ENCODE measurements at places on chromosomes 16 and 17.

DNA sequence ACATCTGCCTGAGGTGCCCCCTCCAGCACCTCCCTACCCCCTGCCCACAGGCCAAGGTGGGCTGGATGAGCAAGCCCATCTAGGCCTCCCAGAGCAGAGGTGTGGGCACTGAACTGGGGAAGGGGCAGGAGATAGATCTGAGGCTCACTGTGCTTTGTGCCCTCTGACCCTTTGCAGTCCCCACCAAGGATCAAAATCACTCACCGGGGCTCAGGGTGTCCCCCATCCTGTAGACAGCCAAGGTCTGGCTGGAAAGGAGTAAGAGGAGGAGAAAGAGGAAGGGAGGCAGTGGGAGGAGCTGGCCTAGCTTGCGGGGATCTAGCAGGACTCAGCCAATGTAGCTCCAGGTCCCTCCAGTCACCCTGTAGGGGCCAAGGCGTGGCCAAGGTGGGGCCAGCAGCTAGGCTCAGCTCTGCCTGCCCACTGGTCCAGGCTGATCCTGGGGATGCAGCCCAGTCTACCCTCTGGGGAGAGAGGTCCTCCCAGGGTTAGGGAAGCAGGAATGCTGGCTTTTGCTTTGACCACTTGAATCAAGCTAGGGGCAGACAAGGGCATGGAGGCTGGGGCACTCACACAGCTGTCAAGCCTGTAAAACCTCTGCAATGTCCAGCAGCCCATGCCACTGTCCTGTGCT is 1.8 kb downstream of the SLC12A4 start:
- no peak for DNase-seq

DNA sequence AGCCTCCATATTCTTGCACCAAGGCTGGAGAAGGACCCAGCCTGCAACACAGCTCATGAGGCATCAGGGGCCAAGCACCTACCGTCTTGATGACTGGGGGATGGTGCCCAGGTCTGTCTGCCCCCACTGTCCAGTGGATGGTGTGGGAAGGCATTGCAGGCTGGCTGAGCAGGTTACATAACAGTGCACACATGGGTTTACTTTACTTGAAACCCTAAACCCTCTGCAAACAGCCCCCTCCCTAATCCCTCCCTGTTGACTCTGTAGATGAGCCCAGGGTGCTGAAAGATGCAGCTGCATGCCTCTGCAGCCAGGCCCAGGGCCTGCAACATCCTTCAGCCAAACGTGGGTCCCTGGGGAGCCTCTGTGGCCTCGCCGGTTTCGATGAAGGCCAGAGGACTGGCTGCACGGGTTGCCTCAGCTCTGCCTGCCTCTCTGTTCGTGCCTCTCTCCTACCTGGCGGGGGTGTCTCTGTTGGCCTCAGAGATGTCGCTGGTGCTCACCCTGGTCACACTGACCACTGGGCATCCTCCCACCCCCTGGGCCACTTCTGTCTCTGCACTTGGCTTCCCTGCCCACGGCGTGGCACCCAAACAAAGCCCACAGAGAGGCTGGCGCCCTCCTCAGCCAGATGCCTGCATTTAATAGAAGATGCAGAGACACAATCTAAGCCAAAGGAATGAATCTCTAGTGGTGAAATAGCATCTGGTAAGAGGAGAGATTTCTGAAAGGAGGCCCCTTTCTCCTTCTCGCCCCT is 95.1 kb downstream of the METRNL start:
- peak; percentile 89 for DNase-seq

DNA sequence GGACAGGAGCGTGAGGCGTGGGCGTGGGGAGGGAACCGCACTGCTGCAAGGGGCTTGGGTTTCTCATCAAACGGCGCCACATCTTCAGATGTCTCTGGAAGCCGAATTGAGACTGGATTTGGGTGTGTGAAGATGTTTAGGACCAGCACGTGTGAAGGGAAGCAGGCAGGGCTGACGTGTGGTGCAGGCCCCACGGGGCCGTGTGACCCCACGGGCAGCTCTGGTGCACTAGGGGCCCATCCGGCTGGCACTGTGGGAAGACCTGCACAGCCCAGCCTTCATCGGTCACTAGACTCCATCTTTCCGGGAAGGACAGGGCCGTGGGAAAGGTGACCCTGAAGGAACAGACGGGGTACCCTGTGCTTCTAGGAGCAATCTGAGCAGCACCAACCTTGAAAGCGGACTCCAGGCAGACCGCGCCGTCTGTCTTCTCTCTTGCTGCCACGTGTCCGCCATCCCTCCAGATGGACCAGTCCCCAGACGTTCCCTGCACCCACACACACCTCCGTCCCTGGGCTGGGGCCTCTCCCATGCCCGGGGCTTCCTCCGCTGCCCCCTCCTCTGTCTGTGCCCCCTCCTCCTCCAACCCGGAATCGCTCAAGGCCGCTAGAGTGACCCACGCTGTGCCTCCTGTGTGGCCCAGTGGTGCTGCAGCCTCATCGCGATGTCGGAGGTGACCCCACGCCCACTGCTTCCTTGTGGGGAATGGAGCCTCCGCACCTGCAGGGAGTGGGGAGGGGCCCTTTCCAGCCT is 23.4 kb upstream of the CBFA2T3 start:
- no peak for DNase-seq

DNA sequence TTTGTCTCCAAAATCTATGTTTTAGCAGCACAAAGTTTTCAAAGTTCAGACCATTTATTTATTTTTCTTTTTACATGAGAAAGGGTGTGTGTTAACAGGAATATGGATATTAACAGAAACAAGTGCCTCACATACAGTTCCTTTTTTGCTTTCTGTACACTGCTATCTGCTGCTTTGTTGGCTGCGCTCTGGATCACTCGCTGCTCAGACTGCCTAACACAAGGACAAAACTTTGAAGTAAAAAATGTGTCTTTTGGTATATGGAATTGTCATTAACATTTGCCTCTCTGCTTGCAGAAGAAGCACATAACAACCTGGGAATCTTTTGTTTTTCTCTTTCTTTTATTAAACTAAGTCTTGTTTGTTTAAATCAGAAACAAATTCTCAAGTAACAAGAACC is 262.8 kb downstream of the ZFHX3 start:
- DNase-seq = no peak

- no peak for DNase-seq
Measured at GRCh38 chr16:69784586-69784985, 22.5 kb downstream of the WWP2 start.

DNA sequence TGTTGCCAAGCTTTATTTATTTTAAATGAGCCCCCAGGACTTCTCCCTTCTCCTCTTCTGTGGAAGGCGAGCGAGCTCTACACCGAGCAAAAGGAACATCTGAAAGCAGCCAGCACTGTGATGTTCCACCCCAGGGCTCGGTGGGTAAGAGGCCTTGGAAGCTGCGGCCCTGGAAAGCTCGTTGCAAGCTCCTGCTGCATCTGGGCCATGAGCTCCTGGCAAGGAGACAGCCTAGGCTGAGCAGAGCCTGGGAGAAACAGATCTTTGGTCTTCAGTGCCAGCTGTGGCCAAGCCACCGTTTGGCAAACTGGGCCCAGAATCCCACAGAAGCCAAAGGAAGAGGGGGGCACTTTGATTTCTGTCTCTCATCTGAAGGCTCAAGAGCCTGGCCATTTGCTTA is 114.1 kb downstream of the ENGASE start:
- no peak for DNase-seq

DNA sequence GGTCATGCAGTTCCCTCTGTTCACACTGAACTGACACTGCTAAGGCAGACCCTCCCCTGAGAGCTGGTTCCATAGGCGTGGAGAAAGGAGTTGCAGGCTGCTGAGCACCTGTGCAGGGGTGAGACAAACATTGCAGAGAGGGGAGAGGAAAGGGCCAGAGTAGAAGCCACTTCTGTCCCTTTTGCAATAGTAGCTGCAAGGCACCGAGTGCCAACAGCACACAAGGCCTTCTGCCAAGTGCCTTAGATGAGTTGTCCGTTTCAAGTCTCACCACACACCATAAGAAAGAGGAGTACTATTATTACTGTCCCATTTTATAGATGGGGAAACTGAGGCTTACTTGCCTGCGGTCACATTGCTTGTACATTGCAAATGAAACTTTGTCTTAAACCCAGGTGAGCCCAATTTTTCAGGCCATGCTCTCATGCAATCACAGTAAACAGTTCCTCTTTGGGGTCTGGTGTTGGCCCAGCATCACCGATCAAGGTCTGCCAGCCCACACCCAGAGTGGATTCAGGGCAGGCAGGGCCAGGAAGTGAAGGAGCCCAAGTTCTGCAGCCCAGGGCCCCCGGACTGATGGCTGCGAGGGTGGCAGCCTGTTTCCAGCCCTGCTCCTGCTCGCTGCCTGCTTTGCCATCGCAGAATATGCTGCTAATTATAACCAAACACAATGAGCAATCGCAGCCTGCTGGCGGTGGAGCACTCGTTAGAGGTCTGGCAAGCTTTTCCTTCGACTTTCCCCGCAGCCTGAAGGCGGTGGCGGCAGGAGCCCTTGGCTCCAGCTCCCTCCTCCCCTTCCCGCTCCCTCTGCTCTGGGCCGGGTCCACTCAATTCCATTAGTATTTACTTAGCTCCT is 36.8 kb upstream of the DYNLL2 start:
- no peak for DNase-seq

GRCh38 chr17:37824534-37825485 is 80.0 kb upstream of the HNF1B start:
- DNase-seq = no peak

GRCh38 chr16:79215289-79215688 is 385.2 kb downstream of the MAF start:
- DNase-seq = no peak

- no peak for DNase-seq
Measured at GRCh38 chr17:3539881-3540540, 17.6 kb downstream of the TRPV3 start.
